GM13976 (cell line): ENCODE measurements at places on chromosomes 16 and 17.
A peak's percentile ranks its signal among the peaks of the same experiment; 100 is the strongest.

DNA sequence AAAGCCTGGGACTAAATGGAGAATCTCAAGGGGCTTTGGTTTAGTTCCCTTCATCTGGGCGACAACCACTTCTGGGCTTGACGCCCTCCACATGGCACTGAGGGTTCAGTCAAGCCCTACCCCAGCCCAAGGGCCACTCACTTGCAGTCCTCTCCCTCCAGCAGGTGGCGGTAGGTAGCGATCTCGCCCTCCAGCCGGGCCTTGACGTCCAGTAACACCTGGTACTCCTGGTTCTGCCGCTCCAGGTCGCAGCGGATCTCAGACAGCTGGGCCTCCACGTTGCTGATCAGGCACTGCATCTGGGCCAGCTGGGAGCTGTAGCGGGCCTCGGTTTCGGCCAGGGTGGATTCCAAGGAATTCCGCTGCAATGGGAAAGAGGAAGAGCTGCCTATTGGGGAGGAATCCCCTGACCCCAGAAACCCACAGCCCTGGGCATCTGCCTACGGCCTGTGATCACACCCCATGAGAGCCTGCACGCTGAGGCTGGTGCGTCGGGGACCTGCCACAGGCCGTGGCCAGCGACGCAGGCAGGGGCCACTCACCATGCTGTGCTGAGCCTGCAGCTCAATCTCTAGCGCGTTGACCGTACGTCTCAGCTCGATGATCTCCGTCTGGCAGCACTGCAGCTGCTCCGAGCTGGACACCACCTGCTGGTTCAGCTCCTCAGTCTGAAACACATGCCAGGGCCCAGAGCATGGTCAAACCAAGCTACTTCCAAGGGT lies 2.7 kb downstream of the KRT36 start:
- DNase-seq, result peak; percentile 69

- DNase-seq, result no peak
Measured at GRCh38 chr16:53680756-53681155, 22.9 kb downstream of the RPGRIP1L start.

- DNase-seq, result no peak
Measured at GRCh38 chr17:16474012-16474725, 17.8 kb downstream of the LRRC75A start.

GRCh38 chr17:40607641-40608040 lies 40.0 kb downstream of the SMARCE1 start:
- no peak for DNase-seq

GRCh38 chr16:27242868-27243590 lies 25.5 kb downstream of the NSMCE1 start:
- no peak for DNase-seq

- DNase-seq, result no peak
Measured at GRCh38 chr16:88974080-88974915, 2.7 kb downstream of the CBFA2T3 start.

- DNase-seq, result no peak
Measured at GRCh38 chr16:5865236-5865635, 767.6 kb upstream of the EEF2KMT start.

- DNase-seq, result no peak
Measured at GRCh38 chr16:10617662-10618420, 37.4 kb upstream of the EMP2 start.

DNA sequence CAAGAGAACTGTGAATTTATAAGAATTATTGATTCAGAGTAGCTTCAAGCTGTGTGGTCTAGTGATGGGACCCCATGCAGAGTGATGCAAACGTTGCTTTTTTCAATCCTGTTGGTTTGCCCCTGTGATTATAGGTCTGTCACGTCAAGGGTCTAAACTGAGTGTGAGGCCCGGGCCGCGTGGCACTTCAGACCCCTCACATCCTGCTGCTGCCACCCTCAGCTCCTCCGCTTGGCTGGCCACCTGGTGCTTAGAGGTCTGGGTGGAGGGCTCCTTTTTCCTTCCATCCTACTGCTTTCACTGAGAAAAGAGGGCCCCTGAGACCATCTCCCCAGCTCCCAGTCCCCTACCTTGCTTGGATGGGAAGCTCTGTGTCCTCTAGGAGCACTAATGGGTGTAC lies 12.0 kb downstream of the MYL4 start:
- DNase-seq, result no peak

- no peak for DNase-seq
Measured at GRCh38 chr16:1794221-1794871, 841 bp upstream of the IGFALS start.

- no peak for DNase-seq
Measured at GRCh38 chr17:78428836-78429617, 50.6 kb downstream of the PGS1 start.

DNA sequence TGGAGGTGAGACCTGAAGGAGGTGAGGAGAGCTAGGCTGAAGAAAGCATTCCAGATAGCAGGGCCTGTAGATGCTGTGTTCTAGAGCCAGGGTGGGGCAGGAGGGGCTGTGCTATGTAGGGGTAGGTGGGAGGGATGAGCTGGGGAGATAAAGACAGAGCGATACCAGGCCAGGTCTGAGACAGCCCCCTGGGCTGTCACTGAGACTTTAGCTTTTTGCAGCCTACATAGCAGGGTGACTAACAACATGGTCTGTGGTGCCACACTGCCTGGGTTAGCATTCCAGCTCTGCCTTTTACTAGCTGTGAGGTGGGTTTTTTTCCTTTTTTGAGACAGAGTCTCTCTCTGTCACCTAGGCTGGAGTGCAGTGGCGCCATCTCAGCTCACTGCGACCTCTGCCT lies 14.3 kb downstream of the NUP85 start:
- no peak for DNase-seq

DNA sequence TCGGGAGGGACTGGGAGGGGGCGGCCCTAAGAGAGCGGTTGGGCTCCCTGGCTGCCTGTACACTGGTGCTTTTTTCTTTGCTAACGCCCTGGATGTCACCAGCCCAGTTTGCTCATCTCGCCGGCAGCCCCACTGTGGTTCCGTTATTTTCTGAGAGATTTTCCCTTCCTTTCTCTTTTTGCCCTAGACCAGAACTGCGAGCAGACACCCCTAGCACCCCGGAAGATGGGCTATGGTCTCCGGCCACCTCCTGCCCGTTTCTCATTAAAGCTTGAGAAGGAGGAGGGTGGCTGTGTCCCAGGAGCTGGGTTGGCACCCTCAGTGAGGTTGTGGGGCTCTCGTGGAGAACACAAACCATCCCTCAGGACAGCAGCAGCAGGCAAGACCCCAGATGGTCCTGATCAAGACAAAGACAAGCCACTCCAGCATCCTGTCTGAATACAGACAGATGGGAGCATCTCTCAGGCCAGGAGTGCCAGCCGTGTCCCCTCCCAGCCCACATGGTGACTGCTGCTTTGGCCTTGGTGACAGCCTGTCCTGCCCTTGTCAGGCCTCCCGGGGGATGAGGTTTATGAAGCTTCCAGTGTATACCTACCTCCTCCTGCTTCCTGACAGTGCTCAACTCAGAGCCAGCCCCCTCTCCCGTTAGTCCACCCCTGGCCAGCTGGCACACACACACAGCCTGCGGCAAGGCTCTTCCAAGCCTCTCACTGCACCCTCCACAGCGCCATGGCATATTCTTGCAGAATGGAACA lies 77.2 kb downstream of the KCNJ12 start:
- DNase-seq, result no peak

- DNase-seq, result peak; percentile 80
Measured at GRCh38 chr16:50683689-50684374, 2.7 kb upstream of the SNX20 start.

GRCh38 chr16:67198238-67198734 lies 645 bp upstream of the ELMO3 start:
- DNase-seq, result peak; percentile 56

GRCh38 chr16:53775821-53776431 lies 72.0 kb downstream of the FTO start:
- no peak for DNase-seq

DNA sequence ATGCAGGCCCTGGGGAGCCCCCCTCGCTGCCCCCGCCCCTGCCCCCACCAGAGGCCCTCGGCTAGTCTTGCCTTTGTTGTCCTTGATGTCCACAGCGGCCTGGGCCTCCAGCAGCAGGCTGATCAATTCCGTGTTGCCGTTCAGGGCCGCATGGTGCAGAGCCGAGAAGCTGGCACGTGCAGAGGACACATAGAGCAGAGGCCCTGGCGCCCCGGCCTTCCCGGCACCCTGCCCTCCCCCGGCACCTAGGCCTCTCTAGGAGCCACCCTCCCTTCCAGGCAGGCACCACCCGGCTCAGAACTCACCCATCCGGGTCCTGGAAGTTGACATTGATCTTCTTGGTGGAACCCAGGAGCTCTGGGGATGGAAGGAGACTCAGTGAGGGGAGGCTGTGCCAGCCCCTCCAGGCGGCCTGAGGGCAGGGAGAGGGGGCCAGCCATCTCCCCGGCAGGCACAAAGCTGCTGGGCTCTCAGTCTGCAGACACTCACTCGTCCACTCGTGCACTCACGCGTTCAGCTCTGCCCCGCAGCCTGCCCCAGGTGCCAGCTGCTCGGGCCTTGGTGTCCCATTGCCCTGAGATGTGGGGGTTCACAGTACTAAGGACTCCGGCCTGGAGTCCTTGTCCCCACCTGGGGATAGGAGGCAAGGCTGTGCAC lies 6.3 kb downstream of the CASKIN1 start:
- DNase-seq, result no peak

- no peak for DNase-seq
Measured at GRCh38 chr17:34201225-34201624, 53.9 kb upstream of the CCL2 start.

DNA sequence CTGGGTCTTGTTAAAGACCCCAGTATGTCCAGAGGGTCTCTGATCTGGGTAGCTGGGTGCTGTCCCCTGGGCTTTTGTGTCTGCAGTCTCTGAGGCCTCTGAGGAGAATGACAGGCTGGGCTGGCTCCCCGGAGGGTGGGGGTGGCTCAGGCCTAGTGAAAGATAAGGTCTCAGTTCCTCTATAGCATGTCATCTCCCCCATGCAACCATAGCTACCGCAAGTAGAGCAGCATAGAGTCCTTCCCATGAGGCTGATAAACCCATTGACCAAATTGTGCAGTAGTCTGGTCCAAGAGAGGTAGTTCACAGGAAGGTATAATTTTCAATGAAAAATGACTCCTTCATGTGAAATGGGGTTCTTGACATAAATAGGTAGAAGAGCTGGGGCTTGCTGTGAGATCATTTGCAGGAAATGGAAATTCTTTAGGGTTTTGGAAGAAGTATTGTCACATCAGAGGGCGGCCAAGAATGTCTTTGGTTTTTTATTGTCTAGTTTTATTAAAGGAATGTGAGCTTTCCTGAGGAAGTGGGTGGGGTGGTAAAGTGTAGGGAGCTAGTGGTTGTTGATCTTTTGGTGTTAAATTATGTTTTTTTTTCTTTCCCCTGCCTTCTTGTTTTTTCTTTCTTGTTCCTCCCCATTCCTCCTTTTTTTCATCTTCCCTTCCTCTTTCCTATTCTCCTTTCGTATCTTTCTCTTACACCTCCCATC lies 21.0 kb downstream of the SLC7A6OS start:
- peak; percentile 86 for DNase-seq

- DNase-seq, result no peak
Measured at GRCh38 chr17:36592716-36593321, 1.1 kb downstream of the DHRS11 start.

GRCh38 chr17:17682293-17682736 lies 1.1 kb downstream of the RAI1 start:
- DNase-seq, result peak; percentile 84

- no peak for DNase-seq
Measured at GRCh38 chr16:30992931-30993816, 8.2 kb downstream of the HSD3B7 start.

DNA sequence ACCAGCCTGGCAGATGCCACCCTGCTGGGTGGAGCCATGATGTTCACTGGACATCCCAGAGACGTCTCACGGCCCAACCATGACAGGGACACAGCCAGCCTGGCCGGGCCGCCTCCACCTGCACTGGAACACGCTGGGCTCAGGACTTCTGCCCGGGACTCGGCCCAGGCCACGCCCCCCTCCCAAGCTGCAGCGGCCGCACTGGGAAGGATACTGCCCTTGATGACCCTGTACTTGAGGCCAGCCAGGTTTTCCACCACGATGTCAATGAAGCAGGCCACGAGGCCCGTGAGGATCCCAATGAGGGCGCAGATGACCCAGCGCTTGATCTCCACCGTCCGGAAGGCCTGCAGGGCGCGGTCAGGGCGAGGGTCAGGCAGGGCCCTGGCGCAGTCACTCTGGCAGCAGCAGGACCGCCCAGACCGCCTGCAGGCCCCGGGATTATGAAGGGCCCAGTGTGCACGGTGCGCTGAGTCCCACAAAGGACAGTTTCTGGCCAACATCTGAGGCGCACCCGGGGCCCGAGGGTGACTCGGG lies 14.2 kb downstream of the CLCN7 start:
- no peak for DNase-seq

GRCh38 chr16:64910356-64910755 lies 211.5 kb downstream of the CDH11 start:
- DNase-seq, result no peak

- DNase-seq, result no peak
Measured at GRCh38 chr16:20833086-20833485, 26.8 kb downstream of the REXO5 start.

GRCh38 chr17:57694051-57694450 lies 51.0 kb downstream of the CCDC182 start:
- DNase-seq, result no peak

- no peak for DNase-seq
Measured at GRCh38 chr16:65178151-65178550, 56.3 kb upstream of the CDH11 start.

DNA sequence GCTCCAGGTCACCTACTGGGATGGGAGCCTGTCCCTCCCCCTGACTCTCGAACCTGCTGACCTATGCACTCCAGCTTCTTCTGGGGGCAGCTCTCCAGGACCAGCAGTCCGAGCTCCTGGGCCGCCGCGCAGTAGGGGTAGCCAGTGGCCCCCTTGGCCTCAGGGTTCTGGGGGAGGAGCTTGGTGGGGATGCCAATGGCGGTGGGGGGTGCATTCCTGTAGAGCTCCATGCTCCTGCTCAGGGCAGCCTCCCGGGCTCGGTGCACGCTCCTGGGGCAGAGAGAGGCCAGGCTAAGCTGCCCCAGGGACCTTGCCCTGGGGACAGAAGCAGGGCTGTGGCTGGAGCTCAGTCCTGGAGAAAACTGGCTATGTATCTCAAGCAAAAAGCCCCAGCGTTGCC lies 7.7 kb upstream of the SPATA2L start:
- DNase-seq, result no peak

DNA sequence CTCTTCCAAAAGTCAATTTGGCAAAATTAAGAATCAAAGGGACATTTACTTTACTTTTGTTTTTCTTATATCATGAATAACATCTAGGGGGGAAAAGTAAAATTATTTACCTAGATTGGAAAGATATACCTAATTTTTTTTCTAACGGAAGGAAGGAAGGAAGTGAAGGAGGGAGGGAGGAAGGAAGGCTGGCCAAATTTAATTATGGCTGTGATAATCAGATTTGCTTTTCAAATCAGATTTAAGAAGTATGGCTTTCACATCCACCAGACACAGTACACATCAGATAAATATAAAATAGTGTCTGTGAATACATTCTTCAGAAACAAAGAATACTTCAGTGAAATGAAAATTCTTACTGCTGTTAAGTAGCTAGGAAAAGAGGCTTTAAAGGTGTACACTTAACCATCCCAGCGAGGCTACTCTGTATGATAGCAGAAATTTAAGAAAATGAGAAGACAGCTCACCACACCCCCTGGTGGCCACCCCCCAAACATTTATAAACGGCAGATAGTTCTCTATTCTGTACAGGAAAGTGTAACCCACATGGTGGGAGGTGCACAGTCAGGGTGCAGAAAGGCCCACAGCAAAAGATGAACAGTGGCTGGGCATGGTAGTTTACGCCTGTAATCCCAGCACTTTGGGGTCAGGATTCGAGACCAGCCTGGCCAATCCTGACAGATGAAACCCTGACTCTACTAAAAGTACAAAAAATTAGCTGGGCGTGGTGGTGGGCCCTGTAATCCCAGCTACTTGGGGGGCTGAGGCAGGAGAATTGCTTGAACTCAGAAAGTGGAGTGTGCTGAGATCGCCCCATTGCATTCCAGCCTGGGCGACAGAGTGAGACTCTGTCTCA lies 150.8 kb downstream of the SSH2 start:
- DNase-seq, result peak; percentile 81
